Umbilical cord (tissue), 2 donors: ENCODE measurements at places on chromosomes 4 and X. TPM values are rescaled to one million over a fixed set of nuclear protein-coding genes. Genes with fewer than 3 reads are reported as not detected.

DNA sequence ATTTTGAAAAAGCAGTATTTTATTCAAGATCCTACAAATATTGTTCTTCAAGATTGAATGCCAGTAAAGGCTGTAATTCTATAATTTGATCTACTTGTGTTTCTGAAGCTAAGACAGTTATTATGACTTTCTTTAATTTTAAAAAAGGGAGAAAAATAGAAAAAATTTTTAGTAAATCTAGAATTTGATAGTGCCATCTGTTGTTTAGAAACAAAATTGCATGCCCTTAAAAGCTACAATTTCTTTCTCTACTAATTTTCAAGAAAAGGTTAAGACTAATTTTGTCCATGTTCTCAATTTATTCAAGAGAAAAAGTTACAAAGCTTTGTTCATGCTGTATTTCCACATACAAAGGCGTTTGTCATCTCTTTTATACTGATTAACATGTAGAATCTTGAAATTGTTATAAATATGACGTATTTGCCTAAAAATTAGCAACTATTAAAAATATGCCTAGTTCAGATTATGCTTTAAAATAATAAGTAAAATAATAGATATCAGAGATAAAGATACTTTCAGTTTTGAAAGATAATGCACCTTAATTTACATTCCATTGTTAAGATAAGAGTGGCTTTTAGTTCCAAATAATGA, 25.6 kb upstream of the MMRN1 start:
- no peak for DNase-seq

The ZNF330 gene
- total RNA-seq, result 46.2 TPM

DNA sequence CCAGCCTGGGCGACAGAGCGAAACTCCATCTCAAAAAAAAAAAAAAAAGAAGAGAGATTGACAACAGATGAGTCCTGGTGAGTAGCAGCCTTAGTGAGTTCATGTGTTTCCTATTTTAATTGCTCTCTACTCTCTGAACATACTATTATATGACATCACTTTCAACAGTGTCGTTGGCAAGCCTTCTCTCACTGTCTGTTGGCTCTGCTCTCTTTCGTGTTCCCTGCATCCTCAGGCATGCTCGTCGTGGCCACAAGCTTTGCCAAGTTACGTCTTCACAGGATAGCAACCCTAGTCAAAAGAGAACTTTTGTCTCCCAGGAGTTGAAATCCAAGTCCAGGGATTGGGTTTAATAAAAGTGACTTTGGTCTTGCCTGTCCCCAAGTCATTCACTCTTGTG, 117.1 kb upstream of the EGFL6 start:
- no peak for DNase-seq

DNA sequence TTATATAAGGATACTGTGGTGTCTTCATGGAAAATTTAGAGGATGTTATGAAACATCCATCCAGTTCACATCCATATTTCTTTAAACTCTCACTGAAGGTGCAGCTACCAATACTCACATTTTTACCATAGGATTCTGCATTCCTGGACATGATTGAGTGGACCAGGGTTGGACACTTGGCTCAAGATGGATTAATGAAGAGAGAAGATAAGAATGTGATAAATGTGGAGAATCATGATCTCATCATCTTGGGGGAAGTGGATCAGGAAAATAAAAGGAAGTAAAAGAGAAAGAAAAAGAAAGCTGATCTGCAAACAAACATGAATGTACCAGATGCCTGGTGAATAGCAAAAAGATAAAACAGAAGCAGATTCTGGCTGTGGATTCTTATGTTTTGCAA, 175.4 kb downstream of the NPFFR2 start:
- DNase-seq, result no peak

- DNase-seq, result no peak
Observed at GRCh38 chr4:92521941-92522340, 218.2 kb downstream of the GRID2 start.

The BST1 gene
- total RNA-seq, result 39.0 TPM

DNA sequence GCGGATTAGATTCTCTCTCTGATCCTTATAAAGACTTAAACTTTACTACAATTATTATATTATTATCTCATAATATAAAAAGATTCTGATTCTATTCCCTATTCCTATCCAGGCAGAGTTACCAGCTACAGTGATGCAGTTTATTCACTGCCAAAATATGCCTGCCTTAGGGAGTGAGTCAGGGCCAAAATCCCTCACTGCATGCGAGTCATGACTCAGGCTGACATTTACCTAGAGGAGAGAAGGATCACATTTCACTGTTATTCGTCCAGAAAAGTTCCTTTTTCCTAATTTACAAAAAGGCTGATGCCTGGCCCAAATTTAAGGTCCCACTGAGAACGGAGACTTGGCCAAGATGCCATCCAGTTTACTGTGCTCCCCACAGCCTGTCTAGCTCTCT, 168.5 kb upstream of the LDB2 start:
- peak; percentile 67 for DNase-seq

GRCh38 chr4:160117686-160118085, 1014.8 kb downstream of the RAPGEF2 start:
- no peak for DNase-seq

DNA sequence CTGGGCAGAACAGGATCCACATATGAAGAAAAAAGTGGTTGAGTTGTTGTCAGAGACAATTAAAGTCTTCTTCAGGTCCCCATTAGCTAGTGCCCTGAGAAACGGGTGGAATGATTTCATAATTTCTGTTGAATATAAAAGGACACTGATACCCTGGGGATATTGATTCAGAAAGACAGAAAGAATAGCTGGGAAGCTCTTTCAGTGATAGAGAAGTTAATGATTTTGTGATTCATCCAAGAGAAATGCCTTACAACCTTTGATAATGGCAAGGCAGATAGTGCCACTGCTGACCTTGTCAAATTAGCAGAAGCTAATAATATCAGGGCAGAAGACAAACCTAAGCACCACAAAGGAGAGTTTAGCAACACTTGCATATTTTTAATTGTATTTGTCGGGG, 37.9 kb downstream of the UNC5C start:
- no peak for DNase-seq

DNA sequence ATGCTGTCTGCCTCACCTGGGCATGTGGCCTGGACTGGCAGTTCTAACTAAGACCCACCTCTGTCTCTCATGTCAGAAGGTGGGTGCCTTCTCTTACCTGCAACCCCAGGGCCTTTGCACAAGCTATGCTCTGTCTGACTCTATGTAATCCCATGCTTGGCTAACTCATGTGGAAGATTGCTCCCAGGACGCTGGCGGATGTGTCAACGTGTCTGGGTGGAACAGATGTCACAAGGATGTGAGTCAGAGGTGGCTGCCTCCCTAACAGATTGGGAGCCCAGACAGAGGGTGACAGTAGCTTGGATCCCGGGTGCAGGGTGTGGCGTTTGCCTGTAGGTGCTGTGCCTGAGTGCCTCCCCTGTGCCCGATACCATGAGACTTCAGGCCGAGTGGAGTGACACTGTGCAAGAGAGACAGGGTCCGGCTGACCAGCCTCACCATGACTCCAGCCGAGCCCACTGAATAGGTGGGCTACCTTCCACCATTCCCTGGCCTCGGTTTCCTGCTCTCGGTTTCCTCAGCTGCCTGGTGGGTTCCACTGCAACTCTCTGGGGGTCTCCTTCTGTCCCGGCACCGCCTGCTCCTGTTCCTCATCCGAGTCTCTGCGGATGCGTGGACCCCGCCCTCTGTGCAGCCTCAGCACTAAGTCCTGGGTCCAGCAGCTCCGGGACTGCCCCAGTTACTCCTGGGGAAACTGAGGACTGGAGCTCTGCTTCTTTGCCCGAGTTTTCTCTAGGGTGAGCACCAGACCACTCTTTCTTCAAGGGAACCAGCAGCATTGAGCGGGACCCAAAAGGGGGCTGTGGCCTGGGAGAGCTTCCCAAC, 11.0 kb downstream of the SH3BP2 start:
- DNase-seq, result no peak

The ITIH6 gene
- 0.48 TPM for total RNA-seq

DNA sequence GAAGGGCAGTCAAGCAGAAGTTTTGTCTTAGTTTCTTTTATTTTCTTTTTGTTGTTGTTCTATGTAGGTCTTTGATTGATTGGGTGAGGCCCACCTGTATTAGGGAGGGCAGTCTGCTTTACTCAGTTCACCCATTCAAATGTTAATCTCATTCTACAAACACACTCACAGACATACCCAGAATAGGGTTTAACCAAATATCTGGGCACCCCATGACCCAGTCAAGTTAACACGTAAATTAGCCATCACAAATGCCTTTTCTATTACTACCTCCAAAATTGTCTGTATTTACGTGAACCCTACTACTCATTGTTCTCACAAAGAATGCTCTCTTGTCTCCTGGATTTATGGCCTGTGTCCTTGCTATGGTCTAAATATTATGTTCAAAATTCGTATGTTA, 339.7 kb downstream of the ANK2 start:
- no peak for DNase-seq

DNA sequence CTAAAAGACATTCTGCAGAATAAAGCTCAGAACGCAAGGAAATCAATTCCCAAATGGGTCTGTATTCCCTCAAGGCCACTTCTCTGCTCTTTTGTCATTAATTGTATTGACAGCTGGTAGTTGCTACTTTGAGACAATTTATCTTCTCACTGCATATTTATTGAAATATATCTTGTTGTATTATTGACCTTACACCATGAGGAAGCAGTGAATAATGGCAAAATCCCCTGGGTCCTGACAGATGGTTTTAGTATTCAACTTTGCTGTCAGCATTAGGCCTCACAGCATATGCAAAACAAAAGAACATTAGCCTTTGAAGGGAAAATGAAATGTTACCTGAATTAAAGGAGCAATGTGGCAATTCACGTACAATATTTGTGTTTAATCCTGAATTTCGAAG, 406.1 kb upstream of the TRAM1L1 start:
- DNase-seq, result no peak

DNA sequence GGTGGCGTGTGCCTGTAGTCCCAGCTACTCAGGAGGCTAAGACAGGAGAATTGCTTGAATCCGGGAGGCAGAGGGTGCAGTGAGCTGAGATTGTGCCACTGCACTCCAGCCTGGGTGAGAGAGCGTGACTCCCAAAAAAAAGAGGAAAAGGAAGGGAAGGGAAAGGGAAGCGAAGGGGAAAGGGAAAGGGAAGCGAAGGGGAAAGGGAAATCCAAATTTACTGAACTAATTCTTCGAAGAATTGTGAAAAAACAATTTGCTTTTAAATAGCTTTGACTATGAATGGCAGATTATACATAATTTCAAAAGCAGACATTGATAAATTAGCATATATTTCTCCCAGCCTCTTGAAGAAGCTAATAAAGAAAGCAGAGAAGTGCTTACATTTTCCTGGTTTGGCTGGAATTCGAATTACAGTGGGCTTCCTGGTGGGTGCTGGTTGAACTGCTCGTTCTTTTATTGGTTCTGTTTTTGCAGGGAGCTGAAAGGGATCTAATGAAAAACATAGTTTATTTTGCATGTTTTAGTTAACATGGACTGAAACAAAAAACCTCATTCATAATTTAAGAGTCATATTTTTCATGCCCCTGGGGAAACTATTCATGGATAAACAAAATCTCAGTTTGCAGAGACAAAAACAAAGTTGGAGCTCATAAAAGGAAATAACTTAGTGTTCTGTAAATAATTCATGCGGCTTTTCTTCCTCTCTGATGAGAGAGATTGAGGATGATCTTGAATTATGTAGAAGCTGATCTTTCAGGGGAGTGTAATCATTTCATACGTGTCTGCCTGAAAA, 66.0 kb downstream of the RPS3A start:
- DNase-seq, result peak; percentile 20

- no peak for DNase-seq
Observed at GRCh38 chr4:76989391-76990061, 40.0 kb downstream of the SEPTIN11 start.

- DNase-seq, result no peak
Observed at GRCh38 chr4:2179717-2180116, 62.2 kb downstream of the HAUS3 start.
